ENCODE measurements at places on chromosomes 3 and 15.
A peak's percentile ranks its signal among the peaks of the same experiment; 100 is the strongest.

GRCh38 chr3:126153695-126154360 lies 26.6 kb downstream of the ALDH1L1 start:
- no peak for DNase-seq

- no peak for DNase-seq
These were observed 152.9 kb downstream of the ATP10A start for GRCh38 chr15:25710184-25710583.

DNA sequence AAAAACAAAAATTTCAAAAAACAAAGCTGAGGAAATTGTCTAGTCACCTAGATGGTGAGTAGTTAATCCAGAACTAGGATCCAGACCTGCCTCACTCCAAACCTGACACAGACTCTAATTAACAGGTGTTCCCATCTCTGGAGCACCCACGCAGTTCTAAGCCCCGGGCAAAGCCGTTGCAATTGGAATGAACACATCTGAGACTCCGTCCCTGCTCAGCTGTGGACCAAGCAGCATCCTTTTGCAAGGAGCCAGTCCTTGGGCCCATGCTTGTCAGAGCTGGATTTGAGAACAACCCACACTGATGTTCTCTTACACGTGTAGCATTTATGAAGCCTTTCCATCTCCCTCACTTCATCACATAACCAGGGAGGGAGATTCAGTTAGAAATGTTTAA lies 54.8 kb downstream of the LMCD1 start:
- DNase-seq: no peak

- no peak for DNase-seq
These were observed 21.5 kb downstream of the CYFIP1 start for GRCh38 chr15:22958487-22959280.

GRCh38 chr15:39502082-39502447 lies 78.8 kb upstream of the THBS1 start:
- no peak for DNase-seq

GRCh38 chr3:69120879-69121464 lies 1.4 kb downstream of the LMOD3 start:
- DNase-seq: peak; percentile 77

DNA sequence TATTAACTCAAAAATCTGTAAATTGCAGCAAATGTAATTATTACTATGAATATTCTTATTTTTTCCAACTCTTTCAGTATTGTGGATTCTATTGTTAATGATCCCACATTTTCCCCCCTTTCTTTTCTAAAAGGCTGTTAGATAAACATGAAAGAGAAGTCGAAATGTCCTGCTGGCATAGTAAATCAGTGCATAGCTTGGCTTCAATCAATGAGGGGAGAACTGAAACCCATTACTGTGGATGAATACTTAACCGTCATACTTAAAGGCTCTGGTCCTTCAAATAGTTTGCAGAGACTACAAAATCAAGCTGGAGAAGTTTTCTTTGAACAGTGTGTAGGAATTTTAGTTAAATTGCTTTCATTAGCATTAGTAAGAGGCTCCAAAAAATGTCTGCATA lies 667.9 kb downstream of the CADM2 start:
- DNase-seq: no peak

GRCh38 chr3:79564192-79564591 lies 203.6 kb downstream of the ROBO1 start:
- DNase-seq: no peak

GRCh38 chr3:186950402-186951093 lies 20.2 kb downstream of the ST6GAL1 start:
- DNase-seq: no peak

- no peak for DNase-seq
These were observed 303.0 kb downstream of the CGGBP1 start for GRCh38 chr3:87755852-87756251.

DNA sequence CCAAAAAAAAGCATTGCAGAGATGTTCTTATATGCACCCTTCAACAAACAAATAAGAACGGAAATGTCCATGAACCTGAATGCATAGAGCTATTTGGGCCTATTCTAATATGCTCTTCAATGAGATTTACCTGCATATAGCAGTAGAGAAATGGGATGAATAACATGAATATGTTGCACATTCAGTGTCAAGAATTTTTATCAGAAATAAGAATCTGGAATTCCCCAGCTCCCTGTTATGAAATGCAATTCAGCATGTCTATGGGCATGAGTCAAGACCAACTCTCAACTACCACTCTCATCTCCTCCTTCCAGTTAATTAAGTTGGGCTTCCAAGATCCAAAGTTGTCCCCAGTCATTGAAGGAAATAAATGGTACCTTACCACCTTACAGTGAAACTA lies 133.7 kb upstream of the ALCAM start:
- DNase-seq: no peak

DNA sequence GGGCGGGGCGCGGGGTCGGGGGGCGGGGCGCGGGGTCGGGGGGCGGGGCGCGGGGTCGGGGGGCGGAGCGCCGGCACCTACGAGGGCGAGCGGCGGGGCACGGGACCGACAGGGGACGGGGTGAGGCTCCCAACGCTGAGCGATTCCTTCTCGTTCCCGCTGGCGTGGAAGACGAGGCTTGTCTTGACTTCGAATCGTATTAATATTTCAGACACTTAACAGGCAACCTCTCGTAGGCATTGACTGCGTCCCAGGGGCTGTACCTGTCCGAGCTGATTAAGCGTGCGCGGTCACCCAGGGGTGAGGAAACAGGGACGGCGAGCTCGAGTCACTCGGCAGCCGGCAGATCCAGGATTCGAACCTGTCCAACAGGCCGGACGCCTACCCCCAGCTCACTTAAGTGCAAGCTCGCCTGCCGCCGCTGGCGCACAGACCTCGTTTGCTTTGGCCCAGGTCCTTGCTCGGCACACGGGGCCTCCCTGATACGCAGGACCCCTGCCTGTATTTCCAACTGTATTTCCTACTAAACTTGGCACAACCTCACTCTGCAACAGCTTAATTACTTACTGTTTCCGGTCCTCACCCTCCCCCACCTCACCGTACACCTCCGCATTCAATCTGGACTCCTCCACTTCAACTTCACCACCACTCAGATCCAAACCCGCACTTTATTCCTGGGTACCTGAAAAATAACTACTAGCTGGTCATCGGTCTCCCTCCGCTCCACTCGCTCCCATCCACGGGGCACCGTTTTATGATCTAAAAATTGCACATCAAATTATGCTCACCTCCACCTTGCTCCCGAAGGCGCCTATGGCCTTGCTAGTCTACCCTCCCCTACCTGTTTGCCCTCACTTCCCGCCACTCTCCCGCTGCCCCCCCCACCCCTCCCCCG lies 722 bp upstream of the ZXDC start:
- DNase-seq: peak; percentile 44

- DNase-seq: no peak
These were observed 46.3 kb downstream of the NANOGP8 start for GRCh38 chr15:35038626-35039451.

DNA sequence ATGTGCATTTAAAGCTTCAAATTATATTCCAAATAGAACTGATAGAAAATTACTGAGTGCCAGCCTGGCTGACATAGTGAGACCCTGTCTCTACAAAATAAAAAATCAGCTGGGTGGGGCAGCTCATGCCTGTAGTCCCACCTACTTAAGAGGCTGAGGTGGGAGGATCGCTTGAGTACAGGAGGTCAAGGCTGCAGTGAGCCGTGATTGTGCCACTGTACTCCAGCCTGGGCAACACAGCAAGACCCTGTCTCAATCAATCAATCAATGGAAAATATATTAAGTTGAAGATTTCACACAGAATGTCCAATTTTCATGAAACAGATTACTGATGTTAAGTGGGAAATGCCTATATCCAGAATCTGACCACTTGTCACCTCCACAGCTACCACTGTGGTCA lies 4.1 kb downstream of the MON1A start:
- DNase-seq: no peak

DNA sequence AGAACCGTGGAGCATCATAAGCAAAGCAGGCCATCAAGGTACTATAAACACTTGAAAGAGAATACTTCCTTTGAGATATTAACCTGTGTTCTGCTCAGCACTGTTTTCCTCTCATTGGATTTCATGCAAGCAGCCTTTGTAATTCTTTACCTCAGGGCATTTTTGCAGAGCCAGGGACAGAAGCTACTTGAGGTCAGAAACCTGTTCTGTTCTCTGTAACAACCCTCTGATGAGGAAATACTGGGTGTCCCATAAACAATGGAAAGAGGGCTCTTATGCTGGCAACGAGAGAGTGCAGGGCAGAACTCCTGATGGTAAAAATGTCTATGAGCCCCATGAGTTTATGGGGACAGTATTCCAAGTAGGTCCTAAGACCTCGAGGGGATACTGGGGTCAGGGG lies 66.0 kb downstream of the DCLK3 start:
- DNase-seq: no peak

- peak; percentile 61 for DNase-seq
These were observed 90.8 kb upstream of the TNFAIP8L3 start for GRCh38 chr15:51185213-51186159.

DNA sequence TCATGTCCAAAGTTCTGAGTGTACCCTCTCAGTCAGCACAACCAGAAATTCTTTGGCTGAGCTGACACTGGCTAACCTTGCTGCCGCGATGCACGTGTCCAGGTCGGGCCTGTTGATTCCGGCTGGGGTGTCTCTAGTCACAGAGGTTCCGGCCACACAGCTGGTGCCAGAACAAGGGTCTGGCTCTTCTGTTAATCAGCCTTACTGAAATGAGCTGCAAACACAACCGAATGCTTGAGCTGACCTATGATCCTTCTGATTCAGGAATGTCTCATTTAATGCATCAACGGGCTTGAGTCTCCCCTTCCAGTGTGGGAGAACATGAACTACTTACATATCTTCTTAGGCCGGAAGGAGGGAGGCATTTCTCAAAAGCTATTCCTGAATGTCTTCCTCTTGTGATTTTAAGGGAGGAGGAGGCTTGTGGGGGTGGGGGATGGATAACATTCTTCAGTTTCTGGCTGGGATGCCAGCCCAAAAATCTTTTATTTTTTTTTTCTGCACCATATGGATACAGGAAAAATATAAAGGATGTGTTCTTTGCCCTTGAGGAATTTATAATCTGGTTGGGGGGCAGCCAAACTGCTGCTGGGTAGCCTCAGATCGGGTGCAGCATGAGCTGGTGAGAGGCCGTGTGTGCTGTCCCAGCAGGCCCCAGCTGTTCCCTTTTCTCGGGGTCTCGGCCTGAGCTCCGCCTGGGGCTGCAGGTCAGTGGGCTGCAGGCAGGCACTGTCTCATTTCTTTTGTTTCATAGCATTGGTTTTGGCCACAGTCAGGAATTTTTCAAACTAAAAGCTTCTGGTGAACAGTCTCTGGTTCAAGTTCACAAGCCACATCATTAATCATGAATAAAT lies 319.1 kb upstream of the TBL1XR1 start:
- DNase-seq: no peak

GRCh38 chr3:154728285-154728684 lies 298.3 kb upstream of the GPR149 start:
- DNase-seq: no peak

- DNase-seq: no peak
These were observed 18.5 kb upstream of the VPS39 start for GRCh38 chr15:42226648-42227047.

- DNase-seq: no peak
These were observed 7.6 kb upstream of the DRD3 start for GRCh38 chr3:114186501-114186900.

DNA sequence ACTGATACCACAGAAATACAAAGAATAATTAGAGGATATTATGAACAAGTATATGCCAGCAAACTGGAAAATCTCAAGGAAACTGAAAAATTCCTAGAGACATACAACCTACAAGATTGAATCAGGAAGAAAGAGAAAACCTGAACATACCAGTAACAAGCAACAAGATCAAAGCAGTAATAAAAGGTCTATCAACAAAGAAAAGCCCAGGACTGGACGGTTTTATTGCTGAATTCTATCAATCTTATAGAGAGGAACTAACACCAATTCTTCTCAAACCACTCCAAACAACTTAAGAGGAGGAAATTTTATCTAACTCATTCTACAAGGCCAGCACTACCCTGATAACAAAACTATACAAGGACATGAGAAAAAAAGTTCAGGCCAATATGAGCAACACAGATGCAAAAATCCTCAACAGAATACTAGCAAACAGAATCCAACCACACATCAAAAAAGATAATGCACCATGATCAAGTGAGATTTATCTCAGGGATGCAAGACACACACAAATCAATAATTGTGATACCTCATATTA lies 71.1 kb upstream of the IMPG2 start:
- DNase-seq: no peak

Measured in HL-60 (cell line).